ENCODE measurements at places on chromosomes 1 and 21.

- no peak for DNase-seq
Measured at GRCh38 chr1:59298026-59298583, 1.2 kb downstream of the FGGY start.

GRCh38 chr1:76507376-76507775 lies 359.9 kb upstream of the ST6GALNAC5 start:
- DNase-seq: no peak

DNA sequence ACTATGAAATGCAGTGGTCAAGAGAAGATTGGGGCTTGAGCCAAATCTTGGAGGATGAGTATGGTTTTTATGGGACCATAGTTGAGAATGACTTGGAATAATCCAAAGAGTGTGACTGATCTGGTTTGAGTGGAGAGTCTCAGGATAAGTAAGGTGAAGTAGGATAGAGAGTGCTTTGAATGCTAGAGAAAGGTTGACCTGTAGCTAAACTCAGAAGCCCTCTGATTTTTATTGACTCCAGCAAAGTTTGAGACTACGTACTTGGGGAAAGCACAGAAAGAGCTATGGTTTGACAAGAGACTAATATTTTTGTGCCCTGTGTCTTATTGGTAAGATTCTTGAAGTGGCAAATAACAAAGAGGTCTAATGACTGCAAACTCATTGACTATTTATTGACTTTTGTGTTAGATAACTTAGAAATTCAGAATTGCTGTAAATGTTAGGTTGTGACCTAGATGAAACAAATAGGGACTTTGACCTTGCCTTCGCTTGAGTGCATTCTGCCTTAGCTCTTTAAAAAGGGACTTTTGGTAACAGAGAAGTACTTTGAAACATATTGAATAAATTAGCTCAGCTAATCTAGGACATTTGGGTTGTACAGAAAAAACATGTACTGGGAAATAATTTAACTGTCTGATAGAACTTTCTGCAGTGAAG lies 35.1 kb downstream of the UAP1 start:
- DNase-seq: no peak

- no peak for DNase-seq
Measured at GRCh38 chr1:199669916-199670315, 357.6 kb upstream of the NR5A2 start.

DNA sequence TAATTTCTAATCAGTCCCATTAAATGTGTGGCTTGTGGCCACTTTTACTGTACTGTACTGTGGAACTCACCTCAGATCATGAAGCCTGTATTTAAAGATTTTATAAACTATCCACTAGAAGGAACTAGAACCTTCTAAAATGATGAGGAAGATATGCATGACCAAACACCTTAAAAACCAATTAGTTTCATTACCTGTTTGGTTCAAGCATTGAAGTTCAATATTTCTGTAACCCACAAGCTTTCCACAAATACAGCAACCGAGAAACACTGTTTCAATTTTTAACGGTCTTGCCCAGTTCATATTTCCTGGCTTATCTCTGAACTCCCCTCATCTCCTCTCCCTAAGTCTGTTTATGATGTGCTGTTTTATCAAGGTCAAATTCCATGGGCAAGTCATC lies 264.3 kb upstream of the PLD5 start:
- no peak for DNase-seq

Measured in stimulated activated CD8-positive, alpha-beta memory T cell treated with anti-CD3 and anti-CD28 coated beads, Interleukin-7, amount 100 ng/mL, for 1 hour (primary cell).